GM12878 (cell line): ENCODE measurements at places on chromosomes 11 and 22. TPM values are rescaled to one million over a fixed set of nuclear protein-coding genes. Genes with fewer than 3 reads are reported as not detected.

The SLC6A5 gene
- not detected in 2 replicates for total RNA-seq

The EMID1 gene
- 17.5 and 18.3 TPM in 2 replicates for total RNA-seq

The JRKL gene
- total RNA-seq, result 8.4 and 8.6 TPM in 2 replicates

The FXYD2 gene
- 1.8 and 2.0 TPM in 2 replicates for total RNA-seq

The PRMT3 gene
- 24.7 and 28.3 TPM in 2 replicates for total RNA-seq

The CCDC188 gene
- not detected in 2 replicates for total RNA-seq

The DNAJB7 gene
- total RNA-seq, result not detected in 2 replicates

The PRRG4 gene
- 2.1 and 2.7 TPM in 2 replicates for total RNA-seq

The GGTLC2 gene
- not detected in 2 replicates for total RNA-seq

The RFPL2 gene
- not detected in 2 replicates for total RNA-seq

The DDX17 gene
- total RNA-seq, result 340 and 342 TPM in 2 replicates

The SIDT2 gene
- 20.7 and 23.9 TPM in 2 replicates for total RNA-seq

The BCO2 gene
- 0.51 and 0.56 TPM in 2 replicates for total RNA-seq

The MPZL3 gene
- total RNA-seq, result 5.6 and 6.4 TPM in 2 replicates

The E2F8 gene
- total RNA-seq, result 15.6 and 20.3 TPM in 2 replicates

The SMCO4 gene
- 24.8 and 26.1 TPM in 2 replicates for total RNA-seq

The OR51B2 gene
- total RNA-seq, result not detected in 2 replicates

The PLAAT5 gene
- total RNA-seq, result not detected in 2 replicates

The TPBGL gene
- not detected in 2 replicates for total RNA-seq

The NRIP3 gene
- total RNA-seq, result not detected in 2 replicates

The RASSF10 gene
- 0.10 and 0.11 TPM in 2 replicates for total RNA-seq

The SLC37A2 gene
- total RNA-seq, result 3.0 and 3.4 TPM in 2 replicates

The SLC22A8 gene
- not detected in 2 replicates for total RNA-seq

The ISX gene
- total RNA-seq, result 0.21 and 0.45 TPM in 2 replicates

The OR4A5 gene
- total RNA-seq, result not detected in 2 replicates

The CENPM gene
- total RNA-seq, result 81.6 and 84.4 TPM in 2 replicates

The SPDYC gene
- total RNA-seq, result not detected in 2 replicates

The MPPED2 gene
- total RNA-seq, result not detected in 2 replicates

The MCHR1 gene
- total RNA-seq, result not detected in 2 replicates

The SERHL2 gene
- 0.69 and 1.0 TPM in 2 replicates for total RNA-seq

The XNDC1N gene
- total RNA-seq, result 9.8 and 10.4 TPM in 2 replicates

The GPR83 gene
- 0.11 TPM in 1 of 2 replicates, not detected in the other for total RNA-seq

The IGSF9B gene
- 0.05 and 0.51 TPM in 2 replicates for total RNA-seq

The KIF18A gene
- 18.1 and 19.4 TPM in 2 replicates for total RNA-seq

The FLRT1 gene
- total RNA-seq, result not detected in 2 replicates

The DEFB131B gene
- total RNA-seq, result not detected in 2 replicates

The SEC14L6 gene
- total RNA-seq, result not detected in 2 replicates

The SCN4B gene
- 0.08 TPM in 1 of 2 replicates, not detected in the other for total RNA-seq

The OR2AG2 gene
- not detected in 2 replicates for total RNA-seq

The SDF2L1 gene
- 81.4 and 90.1 TPM in 2 replicates for total RNA-seq

The GLYAT gene
- 0.18 TPM in 1 of 2 replicates, not detected in the other for total RNA-seq

The COX8A gene
- total RNA-seq, result 588 and 613 TPM in 2 replicates
